ENCODE measurements at places on chromosomes 6 and 20.

DNA sequence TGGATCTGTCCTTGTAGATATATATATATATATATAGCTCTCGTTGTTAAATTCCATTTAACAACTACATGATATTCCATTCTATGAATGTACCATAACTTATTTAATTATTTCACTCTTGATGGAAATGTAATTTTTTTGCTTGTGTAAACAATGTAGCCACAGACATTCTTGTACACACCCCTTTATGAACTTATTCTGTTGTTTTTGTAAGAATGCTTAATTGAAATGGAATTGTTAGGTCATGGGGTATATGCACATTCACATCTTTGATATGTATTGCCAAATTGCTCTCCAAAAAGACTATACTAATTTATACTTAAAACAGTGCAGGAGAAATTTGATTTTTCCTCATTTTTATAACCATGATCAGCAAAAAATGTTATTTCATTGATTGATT is 67.2 kb downstream of the MAP3K4 start:
- DNase-seq, result no peak

DNA sequence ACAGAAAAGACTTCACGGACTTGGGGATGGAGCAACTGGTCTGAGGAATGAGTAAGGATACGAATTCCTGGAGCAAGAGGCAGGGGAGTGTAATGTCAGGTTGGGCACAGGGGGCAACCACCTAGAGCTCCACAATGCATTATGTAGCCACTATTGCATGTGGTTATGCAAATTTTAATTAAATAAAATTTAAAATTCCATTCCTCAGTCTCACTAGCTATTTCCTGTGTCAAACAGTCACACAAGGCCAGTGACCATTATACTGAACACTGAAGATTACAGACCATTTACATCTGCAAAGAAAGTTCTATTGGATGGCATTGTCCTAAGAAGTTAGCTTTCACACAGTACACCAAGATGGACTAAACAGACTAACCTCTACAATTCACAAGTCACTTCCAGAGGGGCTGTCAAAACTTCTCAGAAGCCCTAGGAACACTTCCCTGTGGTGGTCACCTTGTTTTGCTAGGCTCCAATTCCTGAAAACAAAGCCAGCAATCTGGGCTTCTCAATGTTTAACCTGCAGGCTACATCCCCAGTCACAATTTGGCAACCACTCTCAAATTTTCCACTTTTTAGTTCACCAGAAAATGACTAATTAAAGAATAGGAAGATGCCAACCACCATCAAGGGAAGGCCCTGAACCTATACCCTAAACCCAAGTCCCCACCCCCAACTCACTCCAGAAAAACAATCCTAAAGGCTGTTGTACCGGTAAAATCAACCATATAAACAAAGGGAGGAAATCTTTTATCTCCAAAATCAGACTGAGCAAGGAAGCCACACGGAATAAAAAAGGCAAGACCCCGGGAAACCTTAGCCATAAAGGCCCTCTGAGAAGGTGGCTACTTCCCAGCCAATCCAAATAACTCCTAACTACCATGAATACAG is 34.2 kb upstream of the C20orf203 start:
- no peak for DNase-seq

DNA sequence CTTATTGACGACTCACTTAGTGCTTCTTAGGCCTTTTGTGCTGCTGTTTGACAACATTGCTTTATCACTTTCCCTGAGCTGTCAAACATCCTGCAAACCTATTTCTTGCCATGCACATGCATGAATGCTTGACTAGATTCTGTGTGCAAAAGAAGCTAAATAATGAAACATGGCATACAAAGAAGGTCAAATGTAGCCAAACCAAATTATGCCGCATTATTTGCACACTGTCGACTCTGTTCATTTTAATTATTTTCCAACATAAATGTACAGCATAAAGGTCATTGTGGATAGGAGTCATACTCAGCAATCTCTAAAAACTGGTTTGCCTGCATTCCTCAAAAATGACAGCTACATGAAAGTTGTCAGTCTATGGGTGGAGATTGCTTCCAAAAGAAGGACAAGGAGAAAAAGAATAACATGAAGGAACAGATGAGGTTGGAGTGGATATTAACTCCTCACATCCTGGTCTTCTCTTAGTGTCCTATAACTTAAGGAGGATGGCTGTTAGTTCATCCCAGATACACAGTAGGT is 123.1 kb upstream of the STXBP5 start:
- DNase-seq, result no peak

DNA sequence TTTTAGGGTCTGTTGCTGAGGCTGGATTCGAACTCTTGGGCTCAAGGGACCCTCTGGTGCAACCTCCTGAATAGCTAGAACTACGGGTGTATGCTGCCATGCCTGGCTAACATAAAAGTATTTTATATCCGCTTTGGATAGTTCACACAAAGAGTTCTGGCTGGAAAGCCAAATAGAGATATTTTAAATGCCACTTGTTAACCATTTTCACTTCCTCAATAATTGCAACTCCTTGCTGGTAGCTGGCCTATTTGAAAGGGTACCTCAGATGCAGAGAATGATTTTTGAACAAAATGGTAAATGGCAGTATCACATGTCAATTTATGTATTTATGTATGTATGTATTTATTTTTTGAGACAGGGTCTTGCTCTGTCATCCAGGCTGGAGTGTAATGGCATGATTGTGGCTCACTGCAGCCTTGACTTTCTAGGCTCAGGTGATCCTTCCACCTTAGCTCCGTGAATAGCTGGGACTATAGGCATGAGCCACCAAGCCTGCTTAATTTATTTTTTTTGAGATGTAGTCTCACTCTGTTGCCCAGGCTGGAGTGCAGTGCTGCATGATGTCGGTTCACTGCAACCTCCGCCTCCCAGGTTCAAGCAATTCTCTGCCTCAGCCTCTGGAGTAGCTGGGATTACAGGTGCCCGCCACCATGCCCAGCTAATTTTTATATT is 12.9 kb upstream of the JARID2 start:
- DNase-seq, result no peak

GRCh38 chr6:137226697-137227096 is 7.5 kb upstream of the IFNGR1 start:
- DNase-seq, result no peak

- no peak for DNase-seq
These were observed 18.4 kb downstream of the STX16 start for GRCh38 chr20:58669287-58670006.

DNA sequence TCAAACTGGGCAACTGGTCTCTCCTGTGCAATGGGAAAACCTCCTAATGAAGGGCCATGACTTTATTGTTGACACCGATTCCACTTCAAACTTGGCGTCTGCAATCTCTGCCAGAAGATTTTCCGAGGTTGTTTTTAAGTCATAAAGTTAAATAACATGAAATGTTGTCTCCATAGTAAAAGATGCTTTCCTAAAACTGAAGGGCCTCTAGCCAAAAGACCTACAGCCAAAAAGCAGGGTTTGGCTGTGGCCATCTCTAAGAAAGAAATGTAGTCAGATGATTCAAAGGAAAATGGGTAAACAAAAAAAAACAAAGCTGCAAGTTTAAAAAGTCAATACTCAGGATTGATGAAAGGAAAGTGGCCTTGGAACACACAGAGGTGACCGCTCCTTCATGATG is 14.1 kb downstream of the CD93 start:
- no peak for DNase-seq

DNA sequence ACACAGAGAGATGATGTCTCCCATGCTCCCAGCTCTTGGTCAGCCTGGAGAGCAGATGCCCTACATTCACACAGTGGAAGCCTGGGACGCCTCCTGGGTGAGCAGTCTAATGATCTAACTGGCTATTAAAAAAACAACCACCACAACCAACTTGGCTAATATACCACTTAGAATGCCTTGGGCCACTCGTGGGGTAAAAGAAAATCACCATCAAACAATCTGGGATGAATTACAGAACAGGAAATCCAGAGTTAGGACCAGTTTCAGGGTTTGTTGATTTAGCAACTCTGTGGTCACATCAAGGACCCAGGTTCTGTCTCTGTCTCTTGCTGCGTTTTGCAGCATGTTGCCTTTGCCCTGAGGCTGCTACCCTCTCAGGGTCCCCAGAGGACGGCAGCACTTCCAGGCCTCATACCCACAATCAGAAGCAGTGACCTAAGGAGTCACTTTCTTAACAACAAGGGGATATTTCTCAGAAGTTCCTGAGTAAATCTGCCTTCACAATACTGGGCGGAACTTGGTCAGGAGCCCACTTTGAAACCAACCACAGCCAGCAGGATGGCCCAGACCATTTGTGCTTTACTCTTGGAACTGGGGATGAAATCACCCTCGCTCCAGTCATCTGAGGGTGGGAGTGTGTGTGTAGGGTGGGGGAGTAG is 118.7 kb downstream of the CLIC5 start:
- DNase-seq, result no peak

GRCh38 chr6:169172946-169173345 is 80.7 kb downstream of the THBS2 start:
- DNase-seq, result no peak

DNA sequence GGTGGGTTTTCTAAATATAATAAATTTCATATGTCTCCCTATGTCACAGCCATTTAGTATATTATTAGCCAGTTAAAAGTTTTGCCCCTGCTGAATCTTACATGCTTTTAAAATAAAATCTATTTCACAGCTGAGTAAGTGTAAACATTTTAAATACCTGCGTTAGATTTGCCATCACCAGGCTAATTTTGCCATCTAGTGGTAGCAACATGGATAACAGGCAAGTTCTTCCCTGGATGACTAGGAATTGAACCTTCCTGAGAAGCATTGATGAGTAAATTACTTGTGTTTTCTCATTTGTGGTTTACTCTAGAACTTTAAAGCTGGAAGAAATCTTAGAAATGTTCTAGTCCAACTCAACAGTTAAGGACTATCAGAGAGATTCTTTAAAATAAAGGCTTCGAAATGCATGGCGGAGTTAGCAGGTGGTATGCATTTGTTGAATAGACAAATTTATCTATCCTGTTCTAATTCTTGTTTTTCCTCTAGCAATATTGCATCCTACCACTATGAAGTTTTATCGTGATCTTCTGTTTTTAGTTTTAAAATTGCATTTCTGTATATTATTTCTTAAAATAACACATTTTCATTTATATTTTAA is 2.6 kb downstream of the PRSS35 start:
- DNase-seq, result peak; percentile 56
